Activated T-cell treated with anti-CD3 and anti-CD28 coated beads, Interleukin-2, amount 50 U/mL, for 4 hours (primary cell): ENCODE measurements at places on chromosomes 13 and 19.

DNA sequence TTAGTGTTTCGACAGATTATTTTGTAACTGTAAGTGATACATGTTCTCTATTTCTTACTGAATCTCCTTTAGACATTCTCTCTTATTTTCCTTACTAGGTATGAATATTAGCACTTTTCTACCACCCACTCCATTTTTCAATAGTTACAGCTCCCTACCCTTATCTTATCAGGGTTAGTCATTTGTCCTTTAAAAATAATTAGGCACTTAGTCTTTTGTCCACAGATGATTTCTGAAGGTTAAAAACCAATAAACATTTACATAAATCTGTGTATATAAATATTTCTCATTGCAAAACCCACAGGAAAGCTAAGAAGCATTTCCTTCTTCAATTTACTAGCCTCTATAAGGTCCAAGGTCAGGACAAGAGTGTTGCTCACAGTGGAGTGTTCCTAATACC lies 624.1 kb upstream of the MIR17HG start:
- DNase-seq, result no peak

GRCh38 chr19:13079542-13079986 lies 23.1 kb downstream of the LYL1 start:
- DNase-seq, result no peak

- no peak for DNase-seq
Observed at GRCh38 chr13:23510979-23511735, 59.1 kb upstream of the TNFRSF19 start.

DNA sequence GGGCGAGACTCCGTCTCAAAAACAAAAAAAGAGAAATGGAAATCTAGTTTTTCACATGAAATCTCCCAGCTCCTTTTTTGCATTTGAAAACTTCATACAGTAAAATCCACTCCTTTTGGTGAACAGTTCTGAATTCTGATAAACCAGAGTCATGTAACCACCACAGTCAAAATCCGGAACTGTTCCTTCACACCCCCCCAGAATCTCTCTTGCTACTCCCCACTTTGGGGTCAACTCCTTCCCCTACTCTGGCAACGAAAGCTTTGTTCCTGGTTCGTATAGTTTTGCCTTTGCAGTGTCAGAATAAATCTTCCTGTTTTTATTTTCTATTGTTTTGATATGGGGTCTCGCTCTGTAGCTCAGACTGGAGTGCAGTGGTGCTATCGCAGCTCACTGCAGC lies 23.7 kb downstream of the RCN3 start:
- DNase-seq, result no peak

- no peak for DNase-seq
Observed at GRCh38 chr13:41216160-41216559, 21.8 kb upstream of the KBTBD7 start.

DNA sequence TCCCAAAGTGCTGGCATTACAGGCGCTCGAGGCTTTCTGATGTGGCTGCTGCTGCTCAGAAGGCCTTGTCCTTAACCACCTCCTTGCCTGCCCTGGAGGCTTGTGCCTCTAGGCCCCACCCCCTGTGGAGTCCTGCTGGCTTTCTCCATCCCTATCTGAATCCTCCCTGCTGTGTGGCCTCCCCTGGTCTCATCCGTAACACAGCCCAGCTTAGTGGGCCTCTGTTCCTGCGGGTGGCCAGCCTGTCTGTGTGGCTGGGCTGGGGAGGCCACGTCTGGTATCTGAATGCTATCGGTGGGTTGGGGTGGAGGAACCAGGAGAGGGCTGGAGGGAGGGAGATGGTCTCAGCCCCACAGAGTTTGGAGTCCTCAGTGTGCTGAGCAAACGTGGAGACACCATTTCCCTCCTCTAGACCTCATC lies 4.7 kb downstream of the RPL28 start:
- no peak for DNase-seq

DNA sequence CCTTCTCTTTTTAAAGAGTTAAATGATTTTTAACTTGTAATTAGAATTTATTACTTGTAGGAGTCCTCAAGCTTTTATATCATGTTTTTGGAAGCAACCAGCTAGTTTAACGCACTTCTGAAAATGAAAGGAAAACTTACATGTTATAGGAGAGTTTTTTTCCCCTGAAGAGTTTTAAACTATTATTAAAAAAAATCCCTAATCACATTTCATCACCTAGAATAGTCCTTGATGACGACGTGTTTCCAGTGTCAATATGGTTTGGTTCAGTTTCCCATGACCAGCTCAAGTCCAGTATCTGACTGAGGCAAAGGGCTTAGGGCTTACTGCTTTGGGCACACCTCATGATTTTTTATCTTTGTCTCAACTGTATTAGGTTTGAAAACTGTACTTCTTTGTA lies 36.0 kb downstream of the URI1 start:
- no peak for DNase-seq

DNA sequence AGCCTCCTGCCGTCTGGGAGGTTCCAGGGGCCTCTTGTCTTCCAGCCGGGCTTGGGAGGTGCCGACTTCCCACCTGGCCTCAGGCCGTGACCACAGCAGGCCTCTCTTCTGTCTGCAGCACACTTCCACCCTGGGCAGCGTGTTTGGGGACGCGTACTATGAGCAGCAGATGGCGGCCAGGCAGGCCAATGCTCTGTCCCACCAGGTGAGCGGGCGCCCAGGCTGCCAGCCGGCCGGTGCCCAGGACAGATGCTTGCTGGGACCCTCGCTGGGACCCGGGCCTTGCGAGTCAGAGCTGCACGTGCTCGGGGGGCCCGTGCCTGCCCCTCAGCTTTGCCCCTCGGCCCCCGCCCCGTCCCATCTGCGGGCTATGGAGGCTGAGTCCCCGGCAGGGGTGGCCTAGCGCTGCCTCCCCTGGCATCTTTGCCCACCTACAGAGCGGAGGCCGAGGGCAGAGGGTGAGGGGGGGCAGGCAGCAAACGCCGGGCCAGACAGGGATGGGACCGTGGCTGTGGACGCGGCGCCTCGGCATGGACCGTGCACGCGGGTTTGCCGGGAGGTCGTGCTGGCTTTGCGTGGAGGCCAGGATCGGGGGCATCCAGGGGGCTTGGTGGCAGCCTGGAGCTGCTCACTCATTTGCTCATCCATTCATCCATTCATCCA lies 16.2 kb downstream of the COMP start:
- no peak for DNase-seq

GRCh38 chr13:100875392-100876043 lies 200.9 kb upstream of the TMTC4 start:
- DNase-seq, result no peak

- DNase-seq, result no peak
Observed at GRCh38 chr13:98846521-98846920, 94.0 kb upstream of the SLC15A1 start.
